ENCODE measurements at places on chromosomes 4 and X.

DNA sequence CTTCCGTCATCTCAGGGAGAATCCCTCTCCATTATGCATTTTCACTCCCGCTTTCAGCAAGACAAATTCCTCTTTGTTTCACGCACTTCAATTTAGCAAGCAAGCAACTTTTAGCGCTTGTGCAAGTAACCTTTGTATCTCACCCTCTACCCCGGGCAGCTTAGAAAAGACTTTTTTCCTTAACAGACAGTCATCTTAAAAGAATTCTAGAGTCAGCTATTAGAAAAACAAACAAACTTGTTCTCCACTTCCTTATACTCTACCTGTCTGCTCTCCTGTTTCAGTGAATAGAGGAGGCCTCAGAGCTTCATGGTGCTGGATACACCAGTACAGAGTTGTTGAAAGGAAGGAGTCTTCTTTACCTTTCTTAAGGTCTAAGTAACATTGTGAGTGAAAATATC is 12.1 kb downstream of the TIGD2 start:
- DNase-seq, result no peak

GRCh38 chr4:84814094-84814750 is 152.3 kb downstream of the WDFY3 start:
- DNase-seq, result no peak

DNA sequence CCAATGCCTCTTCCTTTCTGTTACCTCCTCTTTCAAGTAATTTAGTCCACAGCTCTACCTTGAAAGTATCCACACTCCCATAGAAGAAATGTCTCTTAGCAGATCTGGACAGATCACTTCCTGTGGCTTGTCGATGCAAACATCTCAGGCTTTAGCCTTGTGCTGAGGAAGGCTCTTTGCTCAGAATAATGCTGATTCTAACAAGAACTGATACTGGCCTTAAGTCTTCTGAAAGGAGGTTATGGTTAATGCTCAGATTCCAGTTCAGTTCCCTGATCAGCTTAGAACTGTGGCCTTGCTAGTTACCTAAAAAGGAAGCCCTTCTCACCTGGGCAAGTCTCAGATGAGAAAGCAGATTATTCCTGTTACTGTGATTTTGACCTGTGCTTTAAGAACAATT is 230.1 kb upstream of the FAT4 start:
- no peak for DNase-seq

GRCh38 chrX:120450163-120450562 is 18.9 kb downstream of the LAMP2 start:
- no peak for DNase-seq

GRCh38 chr4:14917298-14917633 is 85.0 kb upstream of the CPEB2 start:
- no peak for DNase-seq

DNA sequence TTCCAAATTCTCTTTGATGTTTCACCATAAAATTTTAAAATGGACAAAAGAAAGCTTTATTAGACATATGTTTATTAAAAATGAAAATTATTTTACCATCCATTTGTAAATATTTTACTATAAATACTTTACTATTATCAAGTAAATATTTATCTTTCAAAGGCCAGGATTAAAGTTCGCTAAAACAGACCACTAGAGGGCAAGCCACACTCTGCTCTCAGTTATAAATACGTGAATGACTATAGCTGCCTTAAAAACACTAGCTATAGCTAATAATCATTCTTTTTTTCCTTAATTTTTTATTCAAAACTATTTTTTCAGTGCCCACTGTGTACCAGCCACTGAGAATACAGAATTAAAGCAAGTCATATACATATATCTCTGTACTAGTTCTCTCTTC is 38.6 kb downstream of the UNC5C start:
- DNase-seq, result no peak

DNA sequence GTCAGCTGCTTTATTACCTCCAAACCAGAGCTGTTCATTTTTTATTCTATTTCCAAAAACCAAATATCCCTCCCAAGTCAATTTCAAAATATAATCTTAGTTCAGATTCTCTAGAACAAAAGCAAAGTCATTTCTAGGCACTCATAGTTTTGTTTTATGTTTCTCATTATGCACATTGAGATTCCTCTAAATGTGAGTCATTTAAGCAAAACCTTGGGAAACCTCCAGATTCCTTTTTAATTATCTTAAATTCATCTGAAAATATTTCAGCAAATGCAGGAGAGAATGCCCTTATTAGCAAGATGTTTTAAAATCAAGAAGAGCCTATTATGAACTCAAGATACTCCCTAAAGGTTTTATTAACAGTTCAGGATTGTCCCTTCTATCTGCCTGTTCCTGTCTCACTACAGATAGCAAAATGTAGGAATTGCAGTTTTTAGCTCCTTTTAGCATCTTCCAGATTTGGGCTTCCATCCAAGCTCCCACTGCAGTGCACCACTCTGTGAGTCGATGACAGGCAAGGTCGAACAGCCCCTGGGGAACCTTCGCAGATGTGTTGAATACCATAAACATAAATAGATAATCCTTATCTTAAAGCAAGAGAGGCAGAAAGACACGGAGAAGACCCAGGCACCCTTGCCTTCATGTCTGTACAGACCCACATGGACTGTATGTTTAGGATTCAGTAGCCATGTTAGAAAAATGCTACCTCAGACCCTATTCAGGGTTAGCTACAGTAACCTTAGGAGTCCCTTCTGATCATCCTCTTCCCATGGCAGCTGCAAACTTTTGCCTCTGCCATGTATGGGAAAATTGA is 11.3 kb upstream of the SLC9A7 start:
- no peak for DNase-seq

GRCh38 chr4:101283434-101283833 is 63.9 kb downstream of the PPP3CA start:
- DNase-seq, result no peak

- no peak for DNase-seq
These were observed 816.1 kb downstream of the CCSER1 start for GRCh38 chr4:90943311-90943710.

DNA sequence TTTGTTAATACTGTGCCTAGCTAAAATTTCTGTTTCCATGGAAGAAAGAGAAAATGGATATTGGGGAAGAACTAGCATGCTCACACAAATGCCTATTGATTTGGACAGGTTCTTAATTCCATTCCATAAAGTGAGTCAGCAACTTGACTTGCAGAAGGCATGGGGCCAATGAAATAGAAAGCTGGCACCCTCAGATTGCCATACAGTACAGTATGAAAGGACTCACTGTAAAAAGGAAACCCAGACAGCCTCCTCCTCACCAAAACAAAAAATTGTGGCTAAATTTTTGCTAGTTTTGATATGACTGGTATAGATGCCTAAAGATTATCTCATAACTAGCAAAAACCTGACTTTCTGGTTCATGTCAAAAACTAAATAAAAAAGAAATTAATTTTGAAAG is 11.2 kb upstream of the TAB3 start:
- no peak for DNase-seq

DNA sequence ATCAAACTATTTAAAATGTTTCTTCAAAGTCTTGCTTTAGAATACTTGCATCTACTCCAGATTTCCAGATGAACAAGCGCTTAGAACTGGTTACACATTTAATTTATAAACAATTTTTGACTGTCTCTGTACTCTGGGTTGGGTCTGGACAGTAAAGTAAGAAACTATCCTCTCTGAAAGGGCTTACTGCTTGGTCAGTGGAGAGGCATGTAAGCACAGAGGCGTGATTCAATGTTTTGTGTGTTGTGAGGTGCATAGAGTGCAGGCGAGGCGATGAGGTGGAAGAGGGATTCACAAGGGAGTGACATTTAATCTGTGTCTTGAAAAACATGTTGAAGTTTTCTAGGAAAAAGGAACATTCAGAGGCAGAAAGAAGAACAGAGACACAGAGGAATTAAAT is 231.4 kb downstream of the VEGFC start:
- DNase-seq, result no peak

Data from GM12878 (cell line).